Endothelial cell of umbilical vein (primary cell): ENCODE measurements at places on chromosomes 7 and 10. TPM values are rescaled to one million over a fixed set of nuclear protein-coding genes. Genes with fewer than 3 reads are reported as not detected.

The GRID2IP gene
- not detected in 2 replicates for total RNA-seq

The THSD7A gene
- total RNA-seq = 12.7 and 15.2 TPM in 2 replicates

The ARHGAP22 gene
- 48.6 and 50.3 TPM in 2 replicates for total RNA-seq

The NPY4R2 gene
- total RNA-seq = not detected in 2 replicates

The GNAT3 gene
- total RNA-seq = not detected in 2 replicates

The FBXL13 gene
- total RNA-seq = 4.6 and 5.2 TPM in 2 replicates

The DOCK1 gene
- total RNA-seq = 78.7 and 83.1 TPM in 2 replicates

The CALCR gene
- not detected in 2 replicates for total RNA-seq

The LIPJ gene
- 0.09 TPM in 1 of 2 replicates, not detected in the other for total RNA-seq

The HOXA10 gene
- total RNA-seq = 24.4 and 27.6 TPM in 2 replicates

The NPFFR1 gene
- total RNA-seq = not detected in 2 replicates

The PRLHR gene
- not detected in 2 replicates for total RNA-seq

The IFIT2 gene
- 0.51 and 1.4 TPM in 2 replicates for total RNA-seq

The FKBP6 gene
- total RNA-seq = not detected in 2 replicates

The PPP1R17 gene
- total RNA-seq = not detected in 2 replicates

The SSC4D gene
- total RNA-seq = 0.39 and 0.46 TPM in 2 replicates

The ANXA11 gene
- 122 and 143 TPM in 2 replicates for total RNA-seq

The FIS1 gene
- total RNA-seq = 132 and 187 TPM in 2 replicates

The PON1 gene
- total RNA-seq = not detected in 2 replicates

The SYT15 gene
- total RNA-seq = 0.65 and 0.75 TPM in 2 replicates

The BTBD16 gene
- total RNA-seq = 0.78 TPM in 1 of 2 replicates, not detected in the other

The FAM180A gene
- not detected in 2 replicates for total RNA-seq

The MYH16 gene
- 0.09 and 0.11 TPM in 2 replicates for total RNA-seq

The FAM237B gene
- not detected in 2 replicates for total RNA-seq

The DDIT4 gene
- 53.0 and 60.4 TPM in 2 replicates for total RNA-seq

The PDZD7 gene
- 0.55 and 1.6 TPM in 2 replicates for total RNA-seq

The TEX36 gene
- not detected in 2 replicates for total RNA-seq

The DRGX gene
- total RNA-seq = not detected in 2 replicates

The NDUFA5 gene
- total RNA-seq = 57.6 and 62.3 TPM in 2 replicates

The OR13A1 gene
- total RNA-seq = not detected in 2 replicates

The AOAH gene
- not detected in 2 replicates for total RNA-seq

The TCF7L2 gene
- 21.8 and 22.1 TPM in 2 replicates for total RNA-seq

The ARID5B gene
- total RNA-seq = 7.0 and 8.9 TPM in 2 replicates

The AZGP1 gene
- not detected in 2 replicates for total RNA-seq

The FAM25C gene
- total RNA-seq = not detected in 2 replicates

The GPR37 gene
- 2.1 and 2.2 TPM in 2 replicates for total RNA-seq

The CRYGN gene
- total RNA-seq = not detected in 2 replicates

The SLC13A4 gene
- not detected in 2 replicates for total RNA-seq

The IFIT1B gene
- total RNA-seq = not detected in 2 replicates

The EBLN1 gene
- not detected in 2 replicates for total RNA-seq

The NRG3 gene
- 3.9 and 5.6 TPM in 2 replicates for total RNA-seq

The CALML3 gene
- not detected in 2 replicates for total RNA-seq

The PPIF gene
- total RNA-seq = 42.7 and 51.2 TPM in 2 replicates

The SHOC2 gene
- 37.1 and 39.1 TPM in 2 replicates for total RNA-seq

The HYAL4 gene
- total RNA-seq = not detected in 2 replicates

The FRMPD2 gene
- 0.42 and 0.97 TPM in 2 replicates for total RNA-seq

The MASTL gene
- 16.7 and 17.8 TPM in 2 replicates for total RNA-seq

The NOS3 gene
- total RNA-seq = 51.4 and 82.8 TPM in 2 replicates

The TUBAL3 gene
- not detected in 2 replicates for total RNA-seq

The MACROH2A2 gene
- not detected in 2 replicates for total RNA-seq

The CTBP2 gene
- total RNA-seq = 123 and 128 TPM in 2 replicates

The MSMB gene
- not detected in 2 replicates for total RNA-seq

The JCAD gene
- 76.3 and 79.7 TPM in 2 replicates for total RNA-seq

The ADRB1 gene
- 0.97 and 1.8 TPM in 2 replicates for total RNA-seq

The CPEB3 gene
- 2.2 and 2.3 TPM in 2 replicates for total RNA-seq

The ERV3-1 gene
- 28.4 and 44.6 TPM in 2 replicates for total RNA-seq

The RPEL1 gene
- total RNA-seq = not detected in 2 replicates

The CCZ1B gene
- total RNA-seq = 77.1 and 79.7 TPM in 2 replicates
